ENCODE measurements at places on chromosomes 13 and 19. TPM values are rescaled to one million over a fixed set of nuclear protein-coding genes. Genes with fewer than 3 reads are reported as not detected.

The ZNF285 gene
- 2.2 TPM for total RNA-seq

- DNase-seq: peak; percentile 68
Measured at GRCh38 chr13:27130223-27130978, 41.2 kb downstream of the USP12 start.

- no peak for DNase-seq
Measured at GRCh38 chr19:277581-278165, 13.5 kb downstream of the PLPP2 start.

DNA sequence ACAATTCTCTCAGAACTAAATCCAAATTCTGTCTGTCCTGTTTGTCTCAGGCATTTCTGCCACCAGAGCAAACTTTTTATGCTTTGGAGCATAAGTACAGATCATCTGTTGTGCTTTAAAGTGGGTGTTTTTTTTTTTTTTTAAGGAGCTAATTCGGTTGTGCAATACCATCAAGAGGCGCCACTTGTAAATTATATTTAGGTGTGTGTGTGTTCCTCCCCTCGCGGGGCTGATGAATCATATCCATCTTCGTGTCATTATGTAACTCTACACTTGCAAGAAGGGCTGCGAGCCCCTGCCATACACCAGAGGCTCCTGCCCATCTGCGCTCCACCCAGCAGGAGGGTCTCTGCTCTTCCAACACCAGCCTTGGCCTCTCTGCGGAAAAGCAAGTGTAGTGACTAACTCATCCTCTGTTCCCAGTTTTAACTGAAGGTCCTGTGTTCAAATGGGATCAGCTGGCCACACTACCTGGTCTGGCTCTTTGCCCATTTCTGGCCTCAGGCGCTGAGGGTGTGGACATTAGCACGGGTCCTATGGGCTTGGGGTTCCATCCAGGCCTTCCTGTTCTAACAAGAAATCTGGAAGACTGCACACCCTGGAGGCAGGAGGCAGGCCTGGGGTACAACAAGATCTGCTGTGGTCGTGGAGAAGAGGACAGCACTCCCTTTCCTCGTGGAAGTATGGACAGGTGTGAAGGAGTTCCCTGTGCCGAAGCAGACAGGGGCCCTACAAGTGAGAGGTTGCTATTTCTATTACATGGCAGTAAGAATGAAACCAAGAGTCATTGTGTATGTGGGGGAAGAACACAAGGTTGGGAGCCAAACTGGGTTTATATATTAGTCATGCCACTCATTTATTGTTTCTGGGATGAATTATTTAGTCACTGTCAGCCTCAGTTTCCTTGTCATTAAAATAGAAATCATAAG lies 96.1 kb upstream of the MBNL2 start:
- DNase-seq: peak; percentile 91

DNA sequence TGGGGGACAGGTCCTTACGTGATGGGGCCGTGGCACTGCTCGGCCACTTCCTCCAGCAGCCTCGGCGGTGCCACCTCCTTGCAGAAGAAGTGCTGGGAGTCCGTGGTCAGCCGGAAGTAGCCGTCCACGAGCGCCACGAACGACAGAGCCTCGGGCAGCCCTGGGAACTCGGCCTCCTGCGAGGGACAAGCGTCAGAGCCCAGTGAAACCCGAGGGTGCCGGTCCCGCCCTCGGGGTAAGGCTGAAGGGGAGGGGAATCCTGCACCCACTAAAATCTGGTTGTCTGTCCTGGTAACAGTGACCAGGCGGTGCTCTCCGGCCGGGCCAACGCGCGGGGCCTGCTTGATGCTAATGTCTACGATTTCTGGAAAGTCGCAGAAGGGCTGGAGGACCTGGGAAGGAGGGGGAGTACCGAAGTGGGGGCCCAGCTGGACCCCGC lies 6.4 kb downstream of the JAK3 start:
- no peak for DNase-seq

GRCh38 chr19:45901912-45902650 lies at the start of gene MYPOP:
Gene MYPOP, minus strand, starts transcription at chr19:45902613. Its CDS starts 840 bp downstream, at chr19:45901773.
- DNase-seq: no peak

GRCh38 chr13:98419786-98420553 lies 156.9 kb downstream of the STK24 start:
- DNase-seq: no peak

DNA sequence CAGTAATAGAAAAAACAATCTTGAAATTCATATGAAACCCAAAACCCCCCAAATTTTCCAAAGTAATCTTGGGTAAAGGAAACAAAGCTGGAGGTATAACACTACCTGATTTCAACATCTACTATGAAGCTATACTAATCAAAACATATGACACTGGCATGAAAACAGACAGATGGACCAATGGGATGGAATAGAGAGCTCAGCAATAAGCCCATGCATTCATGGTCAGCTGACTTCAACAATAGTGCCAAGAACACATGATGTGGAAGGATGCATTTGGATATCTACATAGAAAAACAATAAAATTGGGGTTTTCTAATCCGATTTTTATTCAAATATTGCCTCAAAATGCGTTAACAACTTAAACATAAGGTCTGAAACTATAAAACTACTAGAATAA lies 32.2 kb upstream of the ZNF766 start:
- no peak for DNase-seq

DNA sequence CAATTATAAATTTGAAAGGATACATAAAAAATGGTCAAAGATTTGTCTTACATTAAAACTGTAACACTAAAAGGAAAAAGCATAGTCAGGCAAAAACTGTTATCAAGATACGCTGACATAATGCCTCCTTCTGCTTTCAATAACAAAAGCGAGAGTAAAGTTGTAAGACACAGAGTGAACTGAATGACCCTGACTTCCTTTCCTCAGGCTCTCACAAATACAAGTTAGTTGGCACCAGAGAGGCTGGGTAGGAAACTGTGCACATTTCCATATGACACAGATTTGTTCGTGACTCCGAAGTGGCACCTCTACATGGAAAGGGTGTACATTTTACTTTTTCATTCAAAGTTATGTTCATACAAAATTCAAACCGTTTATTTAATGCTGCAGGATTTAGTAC lies 15.4 kb downstream of the FGF14 start:
- DNase-seq: no peak

Measured in bronchial epithelial cell (primary cell).